ENCODE measurements at places on chromosomes 5 and 9.

DNA sequence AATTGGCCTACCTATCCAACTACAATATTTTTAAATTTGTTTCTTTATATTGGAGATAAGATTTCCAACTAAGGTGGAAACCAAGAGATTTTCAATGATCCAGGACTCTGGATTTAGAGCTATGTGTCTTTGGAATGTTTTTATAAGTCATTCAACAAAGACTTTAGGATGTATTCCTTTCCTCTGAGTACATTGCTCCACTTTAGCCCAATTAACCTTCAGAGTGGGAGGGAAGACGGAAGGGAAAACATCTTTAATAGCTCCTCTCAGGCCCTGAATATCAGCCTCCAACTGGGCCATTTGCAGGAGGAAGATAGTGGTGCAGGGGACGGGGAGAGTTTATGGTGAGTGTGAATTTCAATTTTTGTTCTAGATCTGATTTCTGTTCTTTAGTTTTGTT, 239.2 kb downstream of the PIK3R1 start:
- DNase-seq: no peak

GRCh38 chr9:14706530-14707140, 13.4 kb upstream of the ZDHHC21 start:
- no peak for DNase-seq

DNA sequence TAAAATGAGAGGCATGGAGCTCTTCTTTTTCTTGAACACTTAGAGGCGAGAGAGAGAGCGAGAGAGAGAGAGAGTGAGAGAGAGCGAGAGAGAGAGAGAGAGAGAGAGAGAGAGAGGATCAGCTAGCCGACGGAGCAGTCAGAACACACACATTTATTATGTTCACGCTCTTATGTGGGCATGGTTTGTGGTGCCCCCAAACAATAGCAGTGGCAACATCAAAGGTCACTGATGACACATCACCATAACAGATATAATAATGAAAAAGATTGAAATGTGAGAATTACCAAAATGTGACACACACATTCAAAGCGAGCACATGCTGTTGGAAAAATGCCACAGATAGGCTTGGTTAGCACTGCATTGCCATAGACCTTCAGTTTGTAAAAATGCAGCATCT, 116.1 kb downstream of the KDM4C start:
- no peak for DNase-seq

- DNase-seq: no peak
These were observed 60.4 kb downstream of the EHMT1 start for GRCh38 chr9:137679249-137679648.

GRCh38 chr9:35791297-35791921, at the start of gene NPR2:
Gene NPR2 (plus strand): TSS chr9:35791591. CDS start chr9:35792409, 818 bp downstream.
- DNase-seq: no peak

DNA sequence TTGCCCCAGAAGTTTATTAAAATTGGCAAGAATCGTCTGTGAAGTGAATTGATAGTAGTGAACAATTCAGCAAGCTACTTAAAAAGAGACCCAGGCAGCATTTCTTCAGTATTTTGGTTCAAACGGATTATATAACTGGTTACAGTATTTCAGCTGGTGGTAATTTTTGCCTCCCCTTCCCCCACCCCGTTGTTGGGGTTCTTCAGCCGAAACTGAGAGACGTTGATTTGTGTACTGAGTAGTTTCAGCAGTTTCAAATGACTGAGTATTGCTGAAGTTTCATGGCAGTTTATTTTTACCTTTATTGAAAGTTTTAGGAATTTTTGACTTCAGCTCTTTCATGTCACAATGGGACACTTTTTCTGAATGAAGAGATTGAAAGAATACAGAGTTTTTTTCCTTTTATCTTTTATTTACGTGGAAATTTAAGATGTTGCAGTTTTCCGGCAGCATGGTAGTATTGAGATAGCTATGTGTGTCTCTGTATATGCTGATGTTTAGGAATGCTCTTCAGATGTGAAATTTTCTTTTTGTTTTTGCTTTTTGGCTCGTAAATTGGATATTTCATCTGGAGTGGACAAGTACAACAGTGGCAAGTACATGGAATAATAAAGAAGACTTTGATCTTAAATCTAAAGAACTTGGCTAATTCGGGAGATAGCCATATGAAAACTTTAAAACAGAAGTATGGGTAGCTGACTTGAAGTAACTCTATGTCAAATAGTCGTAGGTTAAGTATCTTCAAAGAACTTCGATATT, 1.9 kb downstream of the GPBP1 start:
- no peak for DNase-seq

- DNase-seq: no peak
These were observed 10.5 kb upstream of the ADGRD2 start for GRCh38 chr9:124439686-124440243.

GRCh38 chr9:112531666-112532282, 45.1 kb downstream of the KIAA1958 start:
- DNase-seq: no peak

- no peak for DNase-seq
These were observed 6.3 kb downstream of the UCK1 start for GRCh38 chr9:131524665-131525315.

DNA sequence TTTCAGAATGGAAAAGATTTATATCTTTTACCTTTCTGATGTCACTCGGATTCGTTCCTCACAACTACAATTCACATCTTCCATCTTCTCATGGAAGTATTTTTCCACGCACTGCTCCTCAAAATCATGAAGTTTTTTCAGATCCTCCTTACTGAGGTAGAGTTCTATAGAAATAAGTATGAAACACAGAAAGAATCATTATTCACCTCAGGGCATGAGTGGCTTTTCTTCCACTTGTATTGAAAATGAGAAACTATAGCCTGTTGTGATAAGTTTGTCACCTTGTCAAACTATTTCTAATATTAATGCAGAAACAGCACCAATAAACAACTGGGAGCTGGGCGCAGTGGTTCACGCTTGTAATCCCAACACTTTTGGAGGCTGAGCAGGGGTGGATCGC, 116.0 kb downstream of the TRPM6 start:
- no peak for DNase-seq

- no peak for DNase-seq
These were observed 174.3 kb upstream of the GRIN3A start for GRCh38 chr9:101912698-101913097.

- DNase-seq: no peak
These were observed 278.6 kb downstream of the SPOCK1 start for GRCh38 chr5:137220523-137220927.

DNA sequence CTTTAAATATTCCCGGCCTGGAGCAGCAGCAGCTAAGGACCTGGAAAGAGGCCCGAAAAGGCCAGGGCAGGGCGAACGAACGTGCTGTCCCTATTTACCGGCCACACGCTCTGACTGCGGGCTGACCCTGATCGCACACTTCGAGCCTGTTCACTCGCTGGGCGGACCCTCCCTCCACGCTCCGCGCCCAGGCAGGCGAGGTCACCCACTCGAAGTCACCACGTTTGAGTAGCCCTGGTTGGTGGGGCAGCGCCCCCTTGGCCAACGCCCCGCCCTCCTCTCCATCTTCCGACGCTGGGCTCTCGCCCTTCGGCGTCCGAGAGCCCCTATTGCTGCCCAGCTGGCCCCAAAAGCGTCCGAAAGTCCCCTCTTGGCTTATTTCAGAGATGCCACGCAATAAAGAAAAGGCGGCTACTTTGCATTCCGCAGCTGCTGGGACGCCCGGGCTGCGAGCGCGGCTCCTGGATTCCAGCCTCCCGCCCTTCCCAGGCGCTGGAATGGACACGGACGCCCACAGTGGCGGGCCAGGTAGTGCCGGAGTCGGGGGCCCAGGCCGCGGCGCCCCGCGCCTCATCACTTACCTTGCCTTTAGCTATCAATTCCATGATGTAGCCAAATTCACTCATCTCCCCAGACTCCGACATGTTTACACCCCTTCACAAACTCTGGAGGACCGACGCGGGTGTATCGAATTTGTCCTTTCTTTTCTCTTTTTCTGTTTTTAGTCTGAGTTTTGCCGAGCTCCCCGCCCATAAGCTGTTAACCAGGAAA, 9.9 kb upstream of the TRIM36 start:
- no peak for DNase-seq

DNA sequence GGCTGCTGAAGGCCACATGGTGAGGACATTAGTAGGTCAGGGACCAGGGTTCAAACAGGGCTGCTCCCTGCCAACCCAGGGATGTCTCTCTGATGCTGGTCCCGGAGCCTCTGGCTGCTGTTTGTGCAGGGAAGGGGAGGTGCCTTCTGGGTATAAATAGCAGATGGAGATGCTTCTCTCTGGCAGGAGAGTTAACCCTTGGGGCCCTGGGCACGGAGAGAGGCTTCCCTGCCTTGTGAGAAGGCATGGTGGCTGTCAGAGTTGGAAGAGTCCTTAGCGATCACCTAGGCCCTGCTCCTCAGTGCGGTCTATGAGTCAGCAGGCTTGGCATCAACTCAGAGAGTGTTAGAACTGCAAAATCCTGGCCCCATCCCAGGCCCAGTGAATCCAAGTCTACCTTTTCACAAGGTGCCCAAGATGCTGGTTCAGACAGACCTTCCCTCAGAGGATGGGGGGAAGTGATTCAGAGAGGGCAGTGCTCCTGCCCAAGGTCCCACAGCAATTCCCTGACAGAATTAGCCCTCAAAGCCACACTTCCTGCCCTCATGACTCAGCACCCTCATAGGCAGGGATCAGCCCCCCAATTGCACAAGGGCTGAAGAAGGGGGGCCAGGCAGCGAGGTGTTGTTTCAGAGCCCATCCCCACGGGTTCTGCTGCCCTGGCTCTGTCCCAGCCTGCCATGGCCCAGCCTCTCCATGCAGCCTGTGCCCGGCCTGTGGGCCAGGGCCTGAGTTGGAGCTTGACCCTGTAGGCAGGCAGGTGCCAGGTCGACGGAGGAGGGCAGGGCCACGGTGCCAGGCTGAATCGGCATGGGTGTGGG, 25.6 kb downstream of the CAMK2A start:
- DNase-seq: no peak

GRCh38 chr5:138610415-138610917, 35.3 kb upstream of the HSPA9 start:
- no peak for DNase-seq

- no peak for DNase-seq
These were observed at the start of gene PCDHGC4 for GRCh38 chr5:141484641-141485311. Gene PCDHGC4 (plus strand): TSS chr5:141485030. CDS start chr5:141485174, 144 bp downstream.

DNA sequence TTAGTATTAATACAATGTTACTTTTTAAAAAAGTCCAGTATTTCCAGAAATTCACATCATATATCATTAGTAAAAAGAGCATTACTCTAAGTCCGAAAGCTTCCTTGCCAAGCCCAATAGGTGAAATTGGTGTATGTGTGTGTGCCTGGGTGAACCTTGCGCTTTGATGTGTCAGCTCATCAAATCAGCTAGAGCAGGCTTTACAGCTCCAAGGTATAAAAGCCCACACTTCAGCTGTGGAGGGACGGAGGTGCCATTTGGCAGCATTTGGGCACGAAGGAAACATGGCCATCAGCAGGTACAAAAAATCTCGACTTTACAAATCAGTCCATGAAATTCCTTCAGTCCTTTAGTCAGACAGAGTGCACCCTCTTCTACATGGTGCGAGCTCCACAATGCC, 76.5 kb upstream of the IL7R start:
- no peak for DNase-seq

DNA sequence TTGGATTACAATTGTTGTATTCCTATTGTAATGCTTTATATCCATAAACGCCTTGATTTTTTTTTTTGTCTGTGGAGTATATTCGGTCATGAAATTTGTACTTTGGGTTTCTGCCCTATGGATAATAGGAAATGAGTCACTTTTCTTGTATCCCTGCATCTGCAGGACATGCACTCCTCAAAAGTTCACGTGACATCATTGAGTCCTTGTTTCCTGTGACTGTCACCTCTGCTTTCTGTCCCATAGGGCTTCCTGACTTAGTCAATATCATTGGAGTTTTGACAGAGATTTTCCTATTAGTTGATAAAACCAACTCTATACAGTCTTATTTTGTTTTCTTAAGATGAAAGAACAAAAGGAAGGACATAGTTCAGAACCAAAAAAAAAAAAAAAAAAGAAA, 356.3 kb downstream of the MAT2B start:
- no peak for DNase-seq

DNA sequence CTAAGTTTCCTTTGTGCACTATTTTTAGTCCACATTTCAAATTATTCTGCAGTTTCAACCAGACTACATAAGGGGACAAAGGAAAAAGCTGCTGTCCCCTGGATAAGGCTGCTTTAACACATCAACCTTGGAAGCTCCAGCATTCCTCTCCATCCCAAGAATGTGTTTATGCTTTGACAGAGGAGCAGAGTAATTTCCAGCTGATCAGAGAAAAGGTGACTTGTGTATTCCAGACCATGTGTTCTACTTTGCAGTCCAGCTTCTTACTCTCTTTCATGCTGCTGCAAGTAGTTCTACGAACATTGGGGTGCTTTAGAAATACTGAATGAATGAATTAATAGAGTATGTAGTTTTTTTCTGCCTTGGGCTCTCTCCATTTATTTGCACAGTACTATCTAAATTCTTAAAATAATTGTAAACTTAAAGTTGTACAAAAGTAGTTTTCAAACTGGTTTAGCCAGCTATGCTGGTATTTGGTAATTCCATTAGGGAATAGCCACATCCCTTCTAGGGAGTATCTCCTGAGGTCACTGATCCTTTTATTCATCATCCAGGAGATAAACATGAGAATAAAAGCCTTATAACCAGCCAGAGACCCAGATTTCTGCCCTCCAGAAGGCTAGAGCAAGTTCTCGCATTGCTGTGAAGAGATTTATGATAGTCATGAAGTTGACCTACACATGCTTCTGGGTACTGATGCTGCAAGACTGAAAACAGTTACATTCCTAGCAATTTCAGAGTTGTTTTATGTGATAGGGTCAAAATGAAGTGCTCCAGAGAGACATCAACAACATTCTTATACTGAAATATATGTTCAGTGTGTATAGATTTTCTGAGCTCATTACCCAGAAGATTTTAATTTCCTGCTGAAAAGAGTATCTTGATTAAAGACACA, 215.2 kb downstream of the COMMD10 start:
- DNase-seq: no peak
